Stomach (tissue), 19 donors: ENCODE measurements at places on chromosomes 7 and 10.
A peak's percentile ranks its signal among the peaks of the same experiment; 100 is the strongest.

DNA sequence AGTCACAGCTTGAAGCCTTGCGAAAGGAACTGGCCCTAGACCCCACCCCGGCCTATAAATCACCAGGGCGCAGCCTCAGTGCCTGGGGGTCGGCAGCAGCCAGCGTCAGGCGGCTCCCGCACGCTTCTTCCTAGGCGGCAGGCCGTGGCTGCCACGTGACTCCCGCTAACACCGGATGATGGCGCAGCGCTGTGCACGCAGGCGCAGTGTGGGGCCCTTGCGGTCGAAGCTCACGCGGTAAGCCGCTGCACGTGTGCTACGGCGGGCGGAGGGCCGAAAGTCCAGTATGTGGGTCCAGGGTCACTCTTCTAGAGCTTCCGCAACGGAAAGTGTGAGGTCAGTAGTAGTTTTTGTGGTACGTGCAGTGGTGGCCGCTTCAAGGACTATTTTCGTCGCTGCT, at the start of gene STK31:
STK31 (plus strand) TSS at position 220 of the 400 bp plus-strand sequence; CDS start at position 287, 67 bp downstream.
- peaks cover 9% of the 10 kb centered on the region for H3K36me3 ChIP-seq
- H3K27me3 ChIP-seq: no peaks in the 10 kb centered on the region
- H3K27ac ChIP-seq: peak within 1 kb of the TSS; percentile 46
- no peak within 1 kb of the TSS for H3K4me3 ChIP-seq
- DNase-seq: no peak
- H3K4me1 ChIP-seq: no peaks in the 10 kb centered on the region

DNA sequence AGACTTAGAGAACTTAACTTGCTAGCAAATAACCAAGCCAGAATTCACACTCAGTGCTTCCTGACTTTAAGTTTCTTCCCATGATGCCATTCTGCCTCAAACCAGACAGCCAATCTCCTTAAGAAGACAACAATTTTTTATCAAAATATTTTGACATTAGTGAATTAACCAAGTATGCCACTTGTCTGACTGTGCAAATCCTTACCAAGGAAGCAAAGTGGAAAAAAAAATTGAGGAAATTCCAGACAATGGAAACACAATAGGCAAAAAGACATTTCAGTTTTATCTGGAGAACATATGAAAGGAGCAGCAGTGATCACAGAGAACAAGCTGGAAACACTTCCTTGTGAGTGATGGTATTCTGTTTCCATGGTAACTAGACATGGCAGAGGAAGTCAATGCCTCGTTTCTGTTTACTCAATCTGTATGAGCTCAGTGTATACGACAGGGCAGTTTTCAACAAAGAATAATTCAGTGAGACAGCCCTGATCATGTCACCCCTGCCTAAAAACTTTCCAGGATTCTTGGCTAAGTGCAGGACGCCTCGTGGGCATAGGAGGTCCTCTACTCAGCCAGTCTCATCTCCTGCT, 114.2 kb downstream of the DYNC1I1 start:
- no peaks in the 10 kb centered on the region for H3K27me3 ChIP-seq
- H3K4me3 ChIP-seq: no peak overlapping the region
- no peaks in the 10 kb centered on the region for H3K4me1 ChIP-seq
- H3K27ac ChIP-seq: no peak overlapping the region
- H3K36me3 ChIP-seq: no peaks in the 10 kb centered on the region

DNA sequence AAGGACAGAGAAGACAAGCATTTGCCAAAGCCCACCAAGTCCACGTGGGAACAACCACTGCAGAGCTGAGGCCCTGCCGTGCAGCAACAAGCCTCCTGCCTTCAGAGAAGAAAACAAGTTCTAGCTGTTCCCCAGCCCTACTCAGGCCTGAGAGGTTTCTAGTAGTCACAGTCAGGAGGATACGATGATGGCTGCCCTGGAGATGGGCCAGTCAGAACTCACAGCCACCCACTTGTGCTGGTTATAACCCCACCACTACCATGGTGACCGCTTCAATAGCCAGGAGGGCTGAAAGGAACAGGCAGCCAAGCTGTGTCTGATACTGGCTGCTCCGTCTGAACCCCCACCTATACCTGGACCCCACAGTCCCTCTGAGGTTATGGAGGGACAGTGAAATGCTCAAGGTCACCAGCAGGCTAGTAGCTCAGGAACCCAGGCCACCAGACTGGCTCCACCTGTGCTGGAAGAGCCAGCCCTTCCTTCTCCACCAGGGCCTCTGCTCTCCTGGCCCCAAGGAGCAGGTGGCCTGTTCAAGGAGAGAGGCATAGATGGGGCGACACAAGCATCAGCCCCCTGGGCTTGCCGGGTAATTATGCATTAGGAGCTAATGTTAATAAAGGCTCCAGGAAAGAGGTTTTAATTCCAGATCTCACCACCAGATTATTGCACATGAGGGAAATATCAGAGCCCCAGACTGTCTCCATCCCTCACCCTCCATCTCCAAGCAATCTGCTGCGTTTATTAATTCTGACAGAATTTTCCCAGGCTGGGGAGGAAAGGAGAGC, 125.8 kb upstream of the PCBD1 start:
- H3K27ac ChIP-seq: no peak overlapping the region
- peaks cover 3% of the 10 kb centered on the region for H3K27me3 ChIP-seq
- no peak for DNase-seq
- H3K4me3 ChIP-seq: no peak overlapping the region
- no peaks in the 10 kb centered on the region for H3K36me3 ChIP-seq

- peaks cover 14% of the 10 kb centered on the region for H3K4me1 ChIP-seq
- no peak for DNase-seq
- H3K4me3 ChIP-seq: no peak overlapping the region
- no peaks in the 10 kb centered on the region for H3K36me3 ChIP-seq
- no peak overlapping the region for H3K27ac ChIP-seq
- H3K27me3 ChIP-seq: no peaks in the 10 kb centered on the region
Measured at GRCh38 chr7:152078786-152079185, 53.3 kb downstream of the GALNT11 start.

- no peaks in the 10 kb centered on the region for H3K4me1 ChIP-seq
- no peak overlapping the region for H3K4me3 ChIP-seq
- DNase-seq: peak; percentile 57
- no peak overlapping the region for H3K27ac ChIP-seq
Measured at GRCh38 chr7:10708447-10708846, 265.2 kb upstream of the PHF14 start.
